NCI-H187 treated with DMSO at 0.1 percent for 48 hours (cell line): ENCODE measurements at places on chromosomes 7 and 10.

DNA sequence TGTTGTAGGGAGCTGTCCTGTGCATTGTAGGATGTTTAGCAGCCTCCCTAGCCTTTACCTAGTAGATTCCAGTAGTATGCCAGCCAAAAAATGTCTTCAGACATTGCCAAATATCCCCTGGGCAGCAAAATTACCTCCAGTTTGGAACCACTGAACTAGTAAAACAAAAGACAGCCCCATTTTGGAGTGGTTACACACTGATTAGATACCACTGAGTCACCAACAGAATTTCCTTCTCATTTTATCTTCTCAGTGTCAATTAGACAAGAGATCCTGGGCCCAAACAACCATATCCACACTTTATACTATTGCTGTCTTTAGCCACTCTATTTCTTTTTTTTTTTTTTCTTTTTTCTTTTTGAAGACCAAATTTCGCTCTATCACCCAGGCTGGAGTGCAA, 3.5 kb upstream of the CCDC6 start:
- no peak for DNase-seq

- DNase-seq, result no peak
These were observed 15.0 kb upstream of the CADPS2 start for GRCh38 chr7:122901250-122901649.

GRCh38 chr10:791639-792038, 102.2 kb upstream of the DIP2C start:
- DNase-seq, result no peak

GRCh38 chr10:6348096-6348874, 145.6 kb downstream of the PFKFB3 start:
- no peak for DNase-seq

GRCh38 chr7:12154119-12154518, 57.0 kb upstream of the TMEM106B start:
- DNase-seq, result no peak

GRCh38 chr7:88315522-88315921, 8.8 kb upstream of the STEAP4 start:
- DNase-seq, result no peak

GRCh38 chr10:30639946-30640786, 10.6 kb upstream of the LYZL2 start:
- DNase-seq, result no peak

- DNase-seq, result no peak
These were observed 35.9 kb downstream of the TCF7L2 start for GRCh38 chr10:112985690-112986543.

DNA sequence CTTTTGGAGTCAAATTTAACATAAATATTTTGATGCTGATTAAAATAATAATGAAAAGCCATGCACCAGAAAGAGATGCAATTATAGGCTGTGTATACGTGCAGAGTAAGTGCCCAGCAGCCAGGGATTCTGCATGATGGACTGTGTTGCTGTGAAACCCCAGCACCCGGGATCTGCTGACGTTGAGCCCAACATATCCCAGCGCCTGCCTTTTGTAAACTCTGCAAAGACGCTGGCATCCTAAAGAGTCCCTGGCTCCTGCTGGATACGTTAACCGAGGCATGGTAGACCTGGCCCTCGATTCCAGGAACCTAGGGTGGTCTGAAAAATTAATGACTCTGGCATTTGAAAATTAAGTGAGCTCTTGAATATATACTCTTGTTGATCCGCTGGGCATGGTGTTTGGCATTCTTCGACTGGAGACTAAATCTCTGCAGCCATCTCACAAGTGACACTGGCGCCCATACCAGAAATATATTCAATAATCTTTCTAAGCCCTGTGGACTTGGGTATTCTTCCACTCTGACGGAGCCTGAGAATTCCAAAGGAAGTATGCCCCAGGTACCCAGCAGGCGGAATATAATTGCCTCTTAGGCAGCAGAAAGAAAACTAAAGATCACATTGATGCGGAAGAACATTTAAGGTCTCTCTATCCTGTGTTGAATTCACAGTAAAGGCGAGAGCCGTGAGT, 191.2 kb upstream of the SH2B2 start:
- no peak for DNase-seq

GRCh38 chr7:100607111-100607510, 4.9 kb downstream of the PCOLCE start:
- DNase-seq, result no peak

- DNase-seq, result no peak
These were observed 30.9 kb downstream of the AGR3 start for GRCh38 chr7:16850614-16851466.

GRCh38 chr10:4018054-4018511, 233.1 kb upstream of the KLF6 start:
- DNase-seq, result no peak

DNA sequence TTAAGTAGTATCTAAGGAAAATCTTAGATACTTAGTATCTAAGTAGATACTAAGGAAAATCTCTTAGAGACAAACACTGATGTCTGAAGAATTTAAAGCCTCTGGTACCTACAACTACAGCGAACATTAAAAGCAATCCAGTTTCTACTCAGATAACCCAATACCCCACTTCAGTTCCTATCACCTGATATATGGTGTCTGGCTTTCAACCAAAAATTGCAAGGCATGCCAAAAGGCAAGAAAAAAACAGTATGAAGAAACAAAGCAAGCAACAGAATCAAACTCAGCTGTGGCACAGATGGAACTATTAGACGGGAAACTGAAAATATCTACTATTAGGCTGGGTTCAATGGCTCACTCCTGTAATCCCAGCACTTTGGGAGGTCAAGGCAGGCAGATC, 31.1 kb downstream of the ARHGAP12 start:
- no peak for DNase-seq

- DNase-seq, result no peak
These were observed 11.0 kb downstream of the IMPDH1 start for GRCh38 chr7:128398841-128399135.

- DNase-seq, result no peak
These were observed 87.2 kb downstream of the AHR start for GRCh38 chr7:17385612-17386011.

GRCh38 chr7:136971776-136972175, 103.3 kb downstream of the CHRM2 start:
- DNase-seq, result no peak

DNA sequence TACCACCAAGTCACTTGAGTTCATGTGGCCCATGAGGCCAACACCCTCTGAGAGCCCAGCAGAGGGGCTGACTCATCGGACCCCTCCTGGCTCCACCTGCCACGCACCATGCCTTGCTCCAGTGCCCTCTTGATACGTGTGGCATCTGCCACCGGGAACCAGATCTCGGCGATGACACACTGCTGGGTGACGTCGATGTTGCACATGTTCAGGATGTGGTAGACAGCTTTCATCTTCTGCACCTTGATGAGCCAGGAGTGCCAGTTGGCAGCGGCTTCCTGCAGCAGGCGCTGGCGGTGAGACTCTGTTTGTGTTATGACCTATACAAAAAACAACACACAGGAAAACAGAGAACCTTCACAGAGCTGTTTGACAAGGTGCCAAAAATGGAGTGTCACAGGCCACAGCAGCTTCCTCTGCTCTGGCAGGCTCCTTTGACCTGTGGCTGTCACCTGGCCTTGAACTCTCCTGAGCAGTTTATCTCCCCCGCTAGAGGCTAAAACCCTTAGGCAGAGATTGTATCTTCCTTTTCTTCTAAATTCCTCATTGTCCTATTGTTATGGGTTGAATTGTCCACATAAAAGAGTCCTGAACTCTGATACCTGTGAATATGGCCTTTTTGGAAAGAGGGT, 45.2 kb upstream of the TMEM213 start:
- no peak for DNase-seq

DNA sequence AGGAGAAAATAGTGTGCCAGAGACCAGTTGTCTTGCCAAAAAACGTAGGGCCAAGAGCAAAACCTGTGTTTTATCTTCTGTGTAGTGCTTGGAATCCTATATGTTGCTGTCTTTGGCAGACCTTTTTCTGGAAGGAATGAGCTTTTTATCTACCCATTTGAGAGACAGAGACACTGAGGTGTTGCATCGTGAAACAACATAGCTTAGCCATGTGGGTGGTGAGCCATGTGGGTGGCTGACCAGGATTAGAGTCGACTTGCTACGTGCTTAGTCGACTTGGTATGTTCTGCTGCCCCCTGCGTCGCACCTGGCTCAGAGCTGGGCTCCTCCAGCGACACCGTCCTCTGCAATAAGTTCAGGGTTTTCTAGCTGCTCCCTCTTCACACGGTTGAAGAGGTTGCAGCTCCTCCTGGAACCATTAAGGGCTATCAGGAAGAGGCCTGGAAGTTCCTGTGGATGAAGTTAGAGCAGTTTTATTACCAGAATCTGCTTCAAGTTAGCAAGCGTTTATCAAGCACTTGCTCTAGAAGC, 175.8 kb downstream of the SH2D4B start:
- no peak for DNase-seq

DNA sequence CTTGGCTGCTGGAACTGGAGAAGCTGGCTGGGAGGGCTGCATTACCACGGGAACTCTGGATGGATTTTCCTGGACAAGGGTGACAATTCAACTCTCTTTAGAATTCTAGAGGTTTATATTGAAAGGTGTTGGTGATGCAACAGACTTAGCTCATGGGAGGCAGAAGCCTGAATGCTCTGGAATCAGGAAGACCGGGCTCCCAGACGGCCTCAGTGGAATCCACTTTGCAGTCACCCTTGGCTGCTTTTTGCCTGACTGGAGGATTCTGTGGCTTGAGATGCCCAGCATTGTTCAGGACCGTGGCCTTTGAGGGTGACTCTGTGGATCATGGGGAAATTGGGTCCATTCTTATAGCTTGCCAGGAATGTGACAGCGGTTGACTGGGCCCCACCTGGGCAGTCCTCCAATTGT, 32.3 kb downstream of the PYROXD2 start:
- no peak for DNase-seq
